ENCODE measurements at places on chromosomes 1 and 21.
A peak's percentile ranks its signal among the peaks of the same experiment; 100 is the strongest.

DNA sequence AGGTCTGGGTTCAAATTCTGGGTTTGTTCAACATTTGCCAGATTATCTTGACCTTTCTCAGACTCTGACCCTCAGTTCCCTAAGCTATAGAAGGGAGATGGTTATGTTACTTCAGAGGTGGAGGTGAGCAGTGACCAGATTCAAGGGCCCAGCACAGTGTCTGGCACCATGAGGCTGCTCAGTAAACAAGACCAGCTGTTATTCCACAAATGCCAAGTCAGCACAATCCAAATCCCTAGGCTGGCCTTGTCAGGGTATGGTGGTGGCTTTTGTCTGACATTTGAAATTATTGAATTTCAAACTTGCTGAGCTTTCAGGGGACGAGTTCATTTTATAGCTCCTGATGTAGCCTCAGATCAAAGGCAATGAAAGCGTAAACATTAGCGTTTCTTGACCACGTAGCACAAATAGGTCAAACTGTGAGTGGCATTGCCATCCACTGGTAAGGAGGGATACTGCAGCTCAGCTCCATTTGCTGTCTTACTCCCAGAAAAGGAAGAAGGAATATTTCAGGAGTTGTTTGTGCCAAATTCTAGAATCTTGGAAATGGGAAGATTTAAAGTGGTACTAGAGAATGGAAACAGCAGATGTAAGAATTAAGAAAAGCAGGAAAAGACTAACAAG is 94.3 kb upstream of the EDN2 start:
- peak; percentile 61 for DNase-seq

- no peak for DNase-seq
Measured at GRCh38 chr21:33948951-33949444, 33.4 kb upstream of the ATP5PO start.

DNA sequence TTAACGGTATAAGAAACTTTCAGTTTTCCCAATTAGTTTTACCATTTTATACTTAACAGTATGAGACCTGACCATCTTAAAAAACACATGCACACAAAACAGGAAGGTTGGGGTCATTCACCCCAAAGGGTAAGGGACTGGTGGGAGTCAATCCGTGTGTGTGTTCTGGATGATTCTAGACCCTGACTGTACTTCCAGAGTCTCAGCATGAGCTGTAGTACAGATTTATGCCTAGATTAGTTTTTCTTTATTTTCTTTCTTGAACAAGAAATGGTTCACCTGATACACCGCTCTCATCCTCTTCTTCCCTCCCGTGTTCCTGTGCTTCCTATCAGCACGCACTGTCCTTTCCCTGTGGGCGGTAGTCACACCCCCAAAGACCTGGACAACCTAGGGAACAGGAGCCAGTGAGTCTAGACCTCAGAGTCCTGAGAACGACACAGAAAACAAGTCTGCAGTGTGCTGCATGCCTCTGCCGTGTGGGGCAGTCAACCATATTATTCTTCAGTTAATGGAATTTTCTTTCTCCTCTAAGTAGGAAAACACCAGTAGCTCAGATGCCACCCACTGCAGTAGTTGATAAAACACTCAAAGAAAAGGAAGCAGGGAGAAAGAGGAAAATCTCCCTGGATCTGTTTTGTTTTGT is 38.9 kb upstream of the MRPS6 start:
- DNase-seq: no peak

GRCh38 chr21:45420061-45421041 is 15.4 kb downstream of the COL18A1 start:
- peak; percentile 33 for DNase-seq

DNA sequence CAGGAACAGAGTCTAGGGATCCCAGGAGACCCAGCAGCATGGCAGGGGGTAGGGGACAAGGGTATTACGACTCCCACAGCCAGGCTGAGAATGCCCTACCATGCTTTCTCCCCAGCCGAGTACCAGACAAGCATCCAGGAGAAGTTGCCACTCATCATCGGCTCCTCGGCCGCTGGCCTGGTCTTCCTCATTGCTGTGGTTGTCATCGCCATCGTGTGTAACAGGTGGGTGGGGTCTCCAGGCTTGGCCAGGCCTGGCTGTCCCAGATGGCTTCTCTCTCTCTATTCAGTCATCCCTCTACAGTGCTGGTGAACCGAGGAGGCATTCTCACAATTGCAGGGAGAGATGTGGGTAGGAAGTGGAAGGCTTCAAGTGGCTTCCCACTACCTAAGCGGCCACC is 77.3 kb downstream of the LACTBL1 start:
- no peak for DNase-seq

GRCh38 chr1:151574575-151575529 is 34.7 kb downstream of the TUFT1 start:
- DNase-seq: peak; percentile 55

- no peak for DNase-seq
Measured at GRCh38 chr1:145997016-145997717, 788 bp upstream of the TXNIP start.

DNA sequence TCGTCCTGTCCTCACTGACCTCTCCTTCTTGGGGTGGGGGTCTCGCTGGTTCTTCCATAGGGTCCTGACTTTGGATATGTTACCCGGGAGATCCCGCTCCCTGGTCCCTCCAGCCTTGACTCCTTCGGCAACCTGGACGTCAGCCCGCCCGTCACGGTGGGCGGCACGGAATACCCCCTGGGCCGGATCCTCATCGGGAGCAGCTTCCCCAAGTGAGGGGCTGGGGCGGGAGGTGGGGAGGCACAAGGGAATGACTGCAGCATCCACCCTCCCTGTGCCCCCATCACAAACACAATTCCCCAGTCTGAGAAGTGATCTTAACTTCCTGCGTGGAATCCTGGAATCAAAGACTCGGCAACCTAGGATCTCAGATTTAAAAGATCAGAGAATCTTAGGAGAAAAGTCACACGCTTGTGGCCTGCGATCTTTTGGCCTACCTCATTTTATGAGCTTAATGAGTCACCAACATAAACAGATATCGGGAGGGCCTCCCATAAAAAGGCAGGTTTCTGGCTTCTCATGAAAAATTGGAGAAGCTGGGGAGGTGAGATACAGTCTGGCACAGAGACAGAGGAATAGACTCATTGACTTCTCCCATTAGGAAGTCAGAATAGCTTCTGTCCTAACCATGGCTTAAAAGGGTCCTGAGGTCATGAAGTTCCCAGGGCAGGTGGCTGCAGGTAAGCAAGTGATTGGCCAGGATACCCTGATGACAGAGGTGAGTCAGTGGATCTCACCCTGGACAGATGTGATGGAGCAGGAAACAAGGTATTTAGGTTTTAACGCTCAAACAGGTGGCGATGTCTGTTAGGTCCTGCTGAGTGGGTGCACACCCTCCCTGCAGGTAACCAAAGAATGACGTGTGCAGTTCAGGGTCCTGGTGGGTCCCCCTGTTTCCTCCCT is 15.9 kb upstream of the PADI3 start:
- DNase-seq: peak; percentile 73

DNA sequence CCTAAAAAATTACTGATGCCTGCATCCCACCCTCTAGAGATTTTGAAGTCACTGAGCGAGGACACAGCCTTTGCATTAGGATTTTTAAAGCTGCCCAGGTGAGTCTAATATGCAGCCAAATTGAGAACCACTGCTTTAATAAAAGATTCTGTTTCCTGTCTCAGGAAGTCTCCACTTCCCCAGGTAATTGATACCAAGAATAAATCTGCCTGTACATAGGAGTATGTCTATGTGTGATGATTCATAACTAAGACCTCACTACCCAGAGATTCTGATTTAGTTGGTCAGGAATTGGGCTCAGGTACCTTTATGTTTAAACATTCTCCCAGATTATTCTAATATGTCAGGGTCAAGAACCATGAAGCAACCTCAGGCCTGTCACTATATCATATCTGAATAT is 108.8 kb upstream of the ARTN start:
- DNase-seq: no peak

- DNase-seq: no peak
Measured at GRCh38 chr1:184806296-184806721, 51.7 kb upstream of the EDEM3 start.

GRCh38 chr1:43272576-43273571 is 3.1 kb downstream of the TMEM125 start:
- no peak for DNase-seq

- peak; percentile 96 for DNase-seq
Measured at GRCh38 chr21:33025489-33026442, at the start of gene OLIG2. OLIG2 (plus strand) TSS chr21:33025935; CDS start chr21:33026863, 928 bp downstream.

GRCh38 chr1:50066806-50067205 is 41.9 kb upstream of the ELAVL4 start:
- DNase-seq: no peak

- peak; percentile 88 for DNase-seq
Measured at GRCh38 chr1:150974580-150975478, at the start of gene CERS2. CERS2 (minus strand) TSS chr1:150974835; CDS start chr1:150969090, 5,745 bp downstream.

GRCh38 chr1:99638853-99639252 is 7.1 kb upstream of the PALMD start:
- no peak for DNase-seq

GRCh38 chr1:51276286-51276685 is 40.2 kb downstream of the RNF11 start:
- no peak for DNase-seq

GRCh38 chr1:218848009-218848408 is 325.7 kb upstream of the LYPLAL1 start:
- no peak for DNase-seq

DNA sequence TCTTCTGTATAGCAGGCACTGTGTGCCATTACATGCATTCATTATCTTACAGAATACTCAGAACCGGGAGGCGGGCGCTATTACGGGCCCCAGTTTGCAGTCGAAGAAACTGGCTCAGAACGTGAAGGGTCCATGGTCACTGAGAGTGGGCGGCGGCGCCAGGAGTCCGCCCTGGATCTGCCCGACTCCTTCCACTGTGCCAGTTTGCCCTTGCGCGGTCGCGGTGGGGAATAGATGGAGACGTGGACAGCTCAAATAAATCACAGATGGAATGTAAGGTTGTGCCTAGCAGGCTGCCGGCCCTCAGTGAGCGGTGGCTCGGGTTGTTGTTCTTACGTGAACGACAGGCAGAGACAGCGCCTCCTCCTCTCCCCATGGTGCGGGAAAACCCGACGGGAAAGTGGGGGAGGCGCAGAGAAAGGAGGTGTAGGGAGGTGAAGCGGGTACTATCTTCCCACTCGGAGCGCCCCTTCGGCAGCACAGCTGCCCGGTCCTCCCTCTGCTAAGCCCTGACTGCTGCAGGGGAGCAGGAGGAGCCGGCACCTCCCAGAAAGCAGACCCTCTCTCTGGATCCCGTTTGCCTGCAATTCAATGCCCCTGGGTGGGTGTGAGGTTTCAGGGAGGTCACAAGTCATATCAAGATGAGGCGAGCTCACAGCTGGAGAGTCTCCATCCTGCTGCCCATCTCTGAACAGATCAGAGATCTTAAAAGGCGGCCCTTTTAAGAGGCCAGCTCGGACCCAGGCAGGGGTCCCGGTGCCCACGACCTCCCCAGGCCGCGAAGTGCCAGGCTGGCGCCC is 1.1 kb downstream of the COL9A2 start:
- DNase-seq: peak; percentile 30

DNA sequence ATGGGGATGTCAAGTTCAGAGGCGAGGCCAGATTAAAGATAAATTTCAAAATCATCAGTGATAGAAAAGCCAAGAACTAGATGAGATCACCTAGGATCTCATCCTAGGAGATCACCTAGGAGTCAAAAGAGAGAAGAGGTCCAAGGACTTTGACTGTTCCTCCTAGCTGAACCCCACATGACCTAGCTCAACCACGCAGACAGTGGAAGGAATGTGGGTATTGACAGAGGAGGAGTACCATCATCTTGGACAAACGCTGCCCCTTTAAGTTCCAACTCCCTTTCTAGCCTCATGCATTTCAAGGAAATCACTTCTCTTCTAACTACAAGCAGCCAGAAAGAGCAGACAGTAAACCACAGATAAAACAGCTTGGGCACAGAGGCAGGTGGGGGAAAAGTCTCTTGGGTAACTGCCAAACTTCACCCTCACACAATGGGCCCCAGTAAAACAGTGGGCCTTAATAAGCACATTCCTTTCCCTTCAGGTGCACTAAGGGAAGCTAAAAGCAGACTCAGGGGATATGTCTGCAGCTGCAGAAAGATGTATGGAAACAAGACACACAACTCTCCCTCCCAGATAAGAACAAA is 12.5 kb upstream of the FAM76A start:
- no peak for DNase-seq

- no peak for DNase-seq
Measured at GRCh38 chr1:238660849-238661248, 725.5 kb upstream of the CHRM3 start.

DNA sequence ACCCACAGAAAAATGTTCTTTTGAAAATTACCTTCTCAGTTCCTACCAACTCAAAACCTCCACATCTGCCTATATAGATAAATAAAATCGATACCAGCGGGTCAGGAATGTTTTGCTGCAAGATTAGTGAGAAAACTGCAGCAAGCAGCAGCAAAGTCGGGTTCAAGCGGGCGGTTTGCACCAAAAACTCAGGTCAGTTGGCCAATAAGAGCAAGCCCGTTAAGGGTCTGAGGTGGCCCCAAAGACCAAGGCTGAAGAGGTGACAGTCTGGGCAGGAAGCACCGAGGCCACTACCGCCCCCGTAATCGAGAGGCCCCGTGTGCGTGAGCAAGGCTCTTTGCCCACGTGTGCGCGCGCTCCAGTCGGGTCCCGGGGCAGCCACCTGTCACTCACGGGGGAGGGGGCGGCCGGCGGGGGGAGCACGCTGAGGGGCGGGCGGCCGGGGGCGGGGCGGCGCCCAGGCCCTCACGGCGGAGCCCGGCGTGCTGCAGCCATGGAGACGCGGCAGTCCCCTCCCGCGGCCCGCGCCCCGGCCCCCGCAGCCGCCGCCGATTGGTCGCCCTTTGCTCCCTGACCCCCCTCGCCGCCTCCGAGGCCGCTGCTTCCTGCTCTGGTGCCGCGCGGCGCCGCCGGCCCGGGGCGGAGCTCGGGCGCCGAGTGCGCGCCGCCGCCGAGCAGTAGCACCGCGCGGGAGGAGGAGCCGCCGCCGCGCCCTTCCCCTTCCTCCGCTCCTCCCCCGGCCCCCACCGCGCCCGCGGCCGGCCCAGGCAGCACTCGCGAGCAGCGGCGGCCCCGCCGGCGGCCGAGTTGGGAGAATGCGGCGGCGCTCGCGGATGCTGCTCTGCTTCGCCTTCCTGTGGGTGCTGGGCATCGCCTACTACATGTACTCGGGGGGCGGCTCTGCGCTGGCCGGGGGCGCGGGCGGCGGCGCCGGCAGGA is at the start of gene GALNT2:
Gene GALNT2, plus strand, starts transcription at position 773 of the 939 bp plus-strand sequence. Its CDS starts 43 bp downstream, at position 816.
- peak; percentile 96 for DNase-seq

- DNase-seq: no peak
Measured at GRCh38 chr21:34867785-34868184, 181.3 kb downstream of the RUNX1 start.

GRCh38 chr1:115184260-115184950 is 95.1 kb upstream of the TSPAN2 start:
- no peak for DNase-seq

- no peak for DNase-seq
Measured at GRCh38 chr1:172600615-172601014, 58.3 kb upstream of the FASLG start.

Data from urothelium cell line (cell line).